ENCODE measurements at places on chromosomes 5 and 9.

DNA sequence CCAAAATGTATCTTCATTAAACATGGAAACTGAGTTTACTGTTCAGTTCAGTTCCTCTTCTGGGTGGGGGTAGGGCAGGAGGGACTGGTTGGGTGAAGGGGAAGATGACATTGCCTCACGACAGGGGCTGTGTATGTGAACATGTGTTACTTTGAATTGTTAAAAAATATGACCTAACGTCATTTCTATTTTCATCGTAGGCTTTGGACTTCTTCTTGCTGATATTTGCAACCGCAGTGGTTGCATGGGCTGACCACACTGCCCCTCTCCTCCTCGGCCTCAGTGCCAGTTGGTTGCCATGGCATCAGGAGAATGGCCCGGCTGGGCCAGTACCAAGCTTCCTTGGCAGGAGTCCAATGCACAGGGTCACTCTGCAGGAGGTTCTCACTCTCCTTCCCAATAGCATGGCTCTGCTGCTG lies 41.5 kb downstream of the HACD4 start:
- DNase-seq: no peak

- DNase-seq: no peak
Measured at GRCh38 chr5:31270396-31270795, 76.9 kb downstream of the CDH6 start.

DNA sequence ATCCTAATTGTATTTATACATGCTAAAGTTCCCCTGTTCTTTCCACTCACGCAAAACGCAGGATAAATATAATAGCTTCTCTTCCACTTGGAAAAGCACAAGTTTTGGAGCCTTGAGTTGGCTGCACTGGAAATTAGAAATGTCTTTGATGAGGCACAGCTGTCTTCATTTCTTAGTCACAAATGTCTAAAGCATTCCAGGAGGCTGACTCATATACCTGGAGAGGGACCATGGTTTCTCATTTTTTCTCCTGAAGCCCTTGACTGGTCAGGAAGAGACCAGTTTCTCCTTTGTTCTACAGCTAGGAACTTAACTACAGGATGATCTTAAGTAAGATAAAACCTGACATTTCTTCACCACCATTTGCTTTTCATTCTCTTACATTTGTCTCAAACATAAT lies 16.2 kb downstream of the MTX3 start:
- DNase-seq: no peak

DNA sequence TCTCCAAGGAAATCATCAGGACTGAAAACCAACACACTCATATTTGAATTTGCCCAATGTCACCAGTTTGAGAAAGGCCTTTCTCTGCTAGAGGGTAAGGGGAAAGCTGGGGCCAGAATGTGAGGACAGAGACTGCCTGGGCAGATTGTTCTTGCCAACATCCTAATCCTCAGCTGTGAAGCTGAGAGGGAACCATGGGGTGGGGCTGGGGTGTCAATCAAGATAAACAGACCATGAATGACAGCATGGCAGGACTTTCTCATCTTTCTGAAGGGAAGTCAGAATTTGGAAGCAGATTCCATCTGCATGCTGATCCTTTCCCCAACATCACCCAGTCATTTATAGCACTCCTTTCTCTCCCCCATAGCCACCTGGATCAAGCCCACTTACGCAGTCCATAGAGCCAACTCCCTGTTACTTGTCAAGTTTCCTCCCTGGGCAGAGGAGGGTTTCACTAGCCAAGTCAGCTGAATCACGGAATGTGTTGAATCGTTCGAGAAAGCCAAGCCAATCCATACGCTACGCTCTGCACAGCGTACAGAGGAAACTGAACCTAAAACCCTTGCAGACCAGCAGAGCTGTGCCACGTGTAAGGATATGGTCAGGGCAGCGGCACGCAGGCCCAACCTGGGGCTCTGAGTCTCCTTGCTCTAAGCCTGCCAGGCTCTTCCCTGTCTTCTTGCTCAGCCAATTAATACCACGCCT lies 14.9 kb downstream of the GLDC start:
- no peak for DNase-seq

DNA sequence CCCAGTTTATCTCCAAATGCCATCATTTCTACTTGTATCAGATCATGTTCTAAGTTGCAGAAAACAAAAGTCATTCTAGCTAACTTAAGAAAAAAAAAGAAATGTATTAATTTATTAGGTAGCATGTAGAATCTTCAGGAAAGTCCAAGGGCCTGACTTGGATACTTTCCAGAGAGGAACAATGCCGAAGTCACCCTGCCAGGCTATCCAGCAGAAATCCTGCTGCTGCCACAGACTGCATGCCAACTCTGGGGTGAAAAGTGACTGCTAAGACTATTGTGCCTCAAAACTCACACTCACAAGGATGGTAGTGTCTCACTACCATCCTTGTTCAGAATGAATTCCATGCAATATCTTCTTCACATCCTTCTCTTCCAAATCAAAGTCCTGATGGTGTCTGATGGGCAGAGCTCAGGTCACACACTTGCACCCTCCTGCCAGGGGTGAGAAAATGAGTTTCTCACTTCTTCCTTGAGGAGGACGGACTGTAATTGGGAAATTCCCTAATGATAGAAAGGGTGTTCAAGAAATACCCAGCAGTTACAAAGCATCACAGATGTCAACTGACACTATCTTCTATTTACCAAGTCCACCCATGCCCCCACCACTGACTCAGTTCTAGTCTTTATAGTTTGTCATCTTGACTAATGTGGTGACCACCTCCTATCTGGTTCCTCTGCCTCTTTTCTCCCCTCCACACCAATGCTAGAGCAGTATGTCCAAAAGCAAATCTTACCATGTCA lies 279.4 kb downstream of the CWC27 start:
- no peak for DNase-seq

DNA sequence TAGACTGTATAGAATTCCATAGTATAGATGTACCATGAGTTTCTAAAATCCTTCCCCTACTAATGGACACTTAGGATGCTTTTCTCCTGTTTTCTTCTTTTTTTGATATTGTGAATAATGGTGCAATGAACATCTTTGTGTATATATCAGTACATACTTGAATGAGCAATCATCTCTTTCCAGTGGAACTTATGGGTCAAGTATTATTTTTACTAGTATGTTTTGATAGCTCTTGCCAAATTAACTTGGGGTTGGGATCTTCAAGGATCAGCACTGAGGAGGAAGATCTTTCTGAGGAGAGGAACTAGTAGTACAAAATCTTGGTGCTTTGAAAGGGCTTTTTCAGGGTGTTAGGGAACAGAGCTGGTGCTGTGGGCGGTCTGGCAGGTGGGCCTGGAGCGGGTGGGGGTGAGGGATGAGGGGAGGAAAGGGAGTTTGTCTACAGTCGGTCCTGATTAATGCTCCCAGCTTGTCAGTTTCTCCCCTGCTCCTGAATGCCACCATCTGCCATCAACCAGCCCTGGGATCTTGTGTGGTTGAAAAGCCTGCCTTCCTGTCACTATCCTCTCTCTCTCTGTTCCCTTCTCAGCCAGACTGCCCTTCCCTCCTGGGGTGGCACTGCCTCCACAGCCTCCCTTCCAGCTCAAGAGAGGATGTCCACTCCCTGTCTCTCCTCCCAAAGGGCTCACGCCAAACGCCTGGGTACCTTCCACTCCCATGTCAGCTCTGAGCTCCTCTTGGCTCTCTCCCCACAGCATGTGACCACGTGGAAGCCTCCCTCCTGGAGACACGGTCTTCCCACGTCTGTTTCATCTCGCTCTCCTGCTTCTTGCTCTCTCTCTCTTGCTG lies 185.9 kb downstream of the DAB2IP start:
- no peak for DNase-seq

GRCh38 chr9:124347206-124347967 lies 67.9 kb downstream of the PSMB7 start:
- DNase-seq: no peak

DNA sequence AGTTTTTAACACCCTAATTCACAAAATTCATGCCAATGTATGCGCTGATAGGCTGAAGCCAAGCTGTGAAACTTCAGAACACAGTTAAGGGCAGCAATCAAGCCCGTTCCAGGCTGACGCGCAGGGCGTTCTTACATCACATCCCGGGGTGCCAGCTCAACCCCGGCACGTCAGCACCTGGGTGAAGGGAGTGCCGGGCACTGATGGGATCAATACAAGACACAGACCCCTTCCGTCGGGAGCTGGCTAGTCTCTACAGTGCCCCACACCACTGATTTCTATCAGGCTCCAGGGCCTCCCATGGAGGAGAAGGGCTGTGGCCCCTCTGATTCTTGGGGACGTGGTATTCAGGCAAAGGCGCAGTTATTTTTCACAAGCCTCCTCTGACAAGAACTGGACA lies 12.0 kb downstream of the BARHL1 start:
- DNase-seq: no peak
